Fibroblast of the conjunctiva (primary cell): ENCODE measurements at places on chromosomes 11 and 22.

DNA sequence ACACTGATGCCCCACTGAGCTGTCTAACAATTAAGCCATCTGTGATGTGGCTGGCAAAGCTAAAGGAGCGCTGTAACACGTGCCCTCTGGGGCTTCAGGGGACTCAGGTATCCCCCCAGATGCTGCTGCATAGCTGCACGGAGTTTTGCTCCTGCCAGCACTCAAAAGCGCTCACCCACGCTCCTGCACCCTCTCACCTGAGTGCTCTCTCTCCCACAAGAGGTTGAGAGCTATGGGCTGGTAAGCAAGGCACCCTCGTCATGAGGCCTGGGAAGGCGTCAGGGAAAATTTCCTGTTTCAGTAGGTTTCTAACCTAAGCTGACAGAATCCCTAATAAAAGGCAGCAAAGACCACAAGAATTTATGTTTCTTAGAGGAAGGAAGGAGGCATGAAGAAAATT is 850.3 kb downstream of the OPCML start:
- DNase-seq, result no peak

GRCh38 chr11:1052133-1053011 is 15.9 kb upstream of the MUC6 start:
- DNase-seq, result no peak

- DNase-seq, result no peak
These were observed 24.9 kb downstream of the NADSYN1 start for GRCh38 chr11:71477641-71478527.

DNA sequence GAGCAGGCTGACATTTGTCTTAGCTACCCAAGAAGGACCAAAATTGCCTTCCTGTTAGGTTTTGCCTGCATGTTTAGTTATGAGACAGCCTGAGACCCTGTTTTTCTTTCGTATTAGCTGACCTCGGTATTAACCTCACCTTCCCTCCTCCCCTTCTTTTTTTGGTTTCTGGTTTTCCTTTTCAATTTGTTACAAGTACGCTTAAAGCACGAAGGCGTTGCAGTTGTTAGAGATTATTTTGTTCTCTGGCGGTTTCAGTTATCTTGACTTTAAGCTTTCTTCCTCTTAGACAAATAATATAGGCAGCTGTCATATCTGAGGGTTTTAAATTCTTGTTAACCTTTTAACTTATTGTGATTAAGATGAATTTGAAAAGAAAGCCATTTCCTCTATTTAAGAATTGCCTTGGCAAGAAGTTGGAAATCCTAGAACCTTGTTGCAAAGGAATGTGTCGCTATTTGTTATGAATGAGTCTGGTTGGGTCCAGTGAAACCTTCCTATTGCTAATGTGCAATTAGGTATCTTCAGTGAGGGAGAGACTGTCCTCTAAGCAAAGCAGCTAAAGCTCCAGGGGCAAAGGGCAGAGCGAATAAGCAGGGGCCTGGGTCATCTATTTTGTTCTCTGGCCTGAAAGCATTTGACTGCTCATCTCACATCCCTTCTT is 45.7 kb downstream of the PACS1 start:
- no peak for DNase-seq

GRCh38 chr22:22738959-22739585 is 94.7 kb downstream of the GGTLC2 start:
- no peak for DNase-seq

DNA sequence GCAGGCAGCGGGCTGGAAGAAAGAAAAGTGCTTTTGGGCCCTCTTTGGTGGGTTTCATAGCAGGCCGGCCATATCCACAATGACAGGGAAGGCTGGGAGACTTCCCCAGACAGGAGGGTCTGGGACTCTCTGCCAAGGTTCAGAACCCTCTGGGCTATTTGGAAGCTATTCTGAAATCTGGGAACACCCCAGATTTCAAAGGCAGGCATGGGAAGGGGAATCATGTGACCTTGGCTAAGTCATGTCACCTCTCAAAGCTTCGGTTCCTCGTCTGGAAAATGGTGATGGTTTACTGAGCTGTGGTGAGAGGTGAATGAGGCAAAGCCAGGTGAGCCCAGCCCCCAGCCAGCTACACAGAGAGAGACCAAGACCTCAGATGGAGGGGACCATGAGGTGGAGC is 4.6 kb downstream of the CASTOR1 start:
- no peak for DNase-seq
